ENCODE measurements at places on chromosomes 11 and 22.

- no peak for DNase-seq
These were observed 12.6 kb downstream of the MED17 start for GRCh38 chr11:93796441-93797231.

DNA sequence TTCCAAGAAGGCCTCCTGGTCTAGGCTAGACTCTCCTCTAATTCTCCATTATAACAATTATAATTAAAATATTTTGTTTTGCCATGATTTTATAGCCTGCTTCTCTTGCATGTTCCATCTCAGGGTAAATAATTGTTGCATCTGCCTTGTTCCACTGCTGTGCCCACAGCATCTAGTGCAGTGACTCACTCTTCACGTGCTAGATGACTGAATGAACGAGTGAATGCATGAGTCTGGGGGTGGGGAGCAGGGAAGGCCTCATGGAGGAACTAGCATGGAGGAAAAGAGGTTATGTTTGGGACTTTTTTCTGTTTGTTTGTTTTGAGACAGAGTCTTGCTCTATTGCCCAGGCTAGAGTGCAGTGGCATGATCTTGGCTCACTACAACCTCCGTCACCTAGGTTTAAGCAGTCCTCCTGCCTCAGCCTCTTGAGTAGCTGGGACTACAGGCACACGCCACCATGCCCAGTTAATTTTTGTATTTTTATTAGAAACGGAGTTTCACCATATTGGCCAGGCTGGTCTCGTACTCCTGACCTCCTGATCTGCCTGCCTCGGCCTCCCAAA lies 5.2 kb upstream of the OAF start:
- no peak for DNase-seq

DNA sequence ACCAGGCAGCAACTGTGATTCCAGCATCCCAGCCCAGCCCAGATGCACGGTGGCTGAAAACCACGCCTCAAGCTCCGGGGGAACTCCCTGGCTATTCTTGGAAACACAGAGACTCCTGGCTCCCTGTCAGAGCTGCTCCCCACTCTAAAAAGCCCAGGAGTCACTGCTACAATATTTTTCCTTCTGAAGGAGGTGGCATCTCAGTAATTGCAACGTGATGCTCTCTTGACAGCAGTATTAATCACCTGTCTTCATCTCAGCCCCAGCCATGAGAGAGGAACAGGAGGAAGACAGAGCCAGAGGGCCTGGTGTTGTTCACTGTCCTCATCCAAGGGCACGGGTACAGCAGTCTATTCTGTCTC lies 26.9 kb downstream of the DRD2 start:
- DNase-seq, result no peak

GRCh38 chr11:30545507-30545906 lies 40.6 kb downstream of the MPPED2 start:
- no peak for DNase-seq

- DNase-seq, result no peak
These were observed 30.4 kb downstream of the NEAT1 start for GRCh38 chr11:65452806-65453490.

- no peak for DNase-seq
These were observed 30.3 kb upstream of the FBLN1 start for GRCh38 chr22:45472426-45472825.

Measured in germinal center (tissue), 1 donor.